Pons (tissue), 1 donor: ENCODE measurements at places on chromosomes 11 and 22.

DNA sequence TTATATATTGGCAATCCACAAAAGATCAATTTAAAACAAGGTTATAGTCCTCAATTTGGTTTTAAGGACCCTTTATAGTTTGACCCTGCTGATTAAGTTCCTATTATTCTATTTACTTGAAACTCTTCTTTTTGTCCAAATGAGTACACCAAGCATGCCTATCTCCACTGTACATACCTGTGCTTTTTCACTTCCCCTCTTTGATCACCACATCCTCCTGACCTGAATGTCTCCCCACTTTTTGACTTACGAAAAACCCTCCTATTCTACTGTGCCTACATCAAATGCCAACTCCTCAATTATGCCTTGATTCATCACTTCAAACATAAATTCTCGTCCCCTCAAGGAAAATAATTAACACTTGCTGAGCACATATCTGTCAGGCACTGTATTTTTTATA lies 113.5 kb downstream of the SOX6 start:
- no peak for DNase-seq

DNA sequence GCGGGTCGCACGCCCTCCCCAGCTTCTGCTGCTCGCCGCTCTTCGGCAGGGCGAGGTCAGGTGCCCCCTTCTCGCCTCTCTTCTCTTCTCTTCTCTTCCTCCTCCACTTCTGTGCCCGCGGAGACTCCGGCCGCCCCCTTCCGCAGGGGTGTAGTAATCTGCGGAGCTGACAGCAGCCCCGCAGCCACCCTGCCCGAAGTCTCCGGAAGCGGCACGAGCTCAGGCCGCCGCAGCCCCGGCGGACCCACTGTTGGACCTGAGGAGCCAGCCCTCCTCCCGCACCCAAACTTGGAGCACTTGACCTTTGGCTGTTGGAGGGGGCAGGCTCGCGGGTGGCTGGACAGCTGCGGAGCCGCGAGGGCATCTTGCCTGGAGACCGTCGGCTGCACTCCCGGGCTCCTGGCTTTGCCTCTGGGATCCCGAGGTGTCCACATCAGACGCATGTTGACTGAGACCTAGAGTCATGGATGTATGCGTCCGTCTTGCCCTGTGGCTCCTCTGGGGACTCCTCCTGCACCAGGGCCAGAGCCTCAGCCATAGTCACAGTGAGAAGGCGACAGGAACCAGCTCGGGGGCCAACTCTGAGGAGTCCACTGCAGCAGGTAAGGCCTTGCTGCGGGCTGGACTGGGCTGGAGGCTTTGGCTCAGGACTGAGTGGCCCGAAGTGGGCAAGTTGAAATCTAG lies 486 bp downstream of the STIM1 start:
- no peak for DNase-seq

DNA sequence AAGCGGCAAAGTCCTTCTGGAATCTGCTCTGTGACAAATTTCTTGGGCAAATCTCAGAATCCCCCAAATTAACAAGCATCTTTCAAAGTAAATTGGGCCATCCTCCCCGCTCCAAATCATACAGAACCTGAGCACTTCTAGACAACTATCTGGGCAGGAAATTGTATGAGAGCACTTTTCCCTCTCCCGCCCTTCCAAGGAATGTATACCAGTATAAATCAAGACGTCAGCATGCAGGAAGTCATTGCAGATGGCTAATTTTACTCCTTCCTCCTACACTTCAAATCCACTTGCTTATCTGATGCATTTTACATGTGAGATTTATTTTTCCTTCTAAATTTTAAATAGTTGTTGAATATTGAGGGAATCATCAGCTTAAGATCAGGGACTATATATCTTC lies 52.1 kb downstream of the NTM start:
- no peak for DNase-seq

GRCh38 chr11:5524756-5525155 lies 8.3 kb upstream of the UBQLNL start:
- no peak for DNase-seq

GRCh38 chr11:66101066-66101464 lies 31.0 kb downstream of the PACS1 start:
- no peak for DNase-seq
